CD4-positive, alpha-beta T cell treated with Interleukin-6 at 100 ng/mL for 8 hours (primary cell): ENCODE measurements at places on chromosomes 1 and 21.

- DNase-seq, result no peak
Observed at GRCh38 chr1:30550365-30551220, 172.8 kb downstream of the MATN1 start.

DNA sequence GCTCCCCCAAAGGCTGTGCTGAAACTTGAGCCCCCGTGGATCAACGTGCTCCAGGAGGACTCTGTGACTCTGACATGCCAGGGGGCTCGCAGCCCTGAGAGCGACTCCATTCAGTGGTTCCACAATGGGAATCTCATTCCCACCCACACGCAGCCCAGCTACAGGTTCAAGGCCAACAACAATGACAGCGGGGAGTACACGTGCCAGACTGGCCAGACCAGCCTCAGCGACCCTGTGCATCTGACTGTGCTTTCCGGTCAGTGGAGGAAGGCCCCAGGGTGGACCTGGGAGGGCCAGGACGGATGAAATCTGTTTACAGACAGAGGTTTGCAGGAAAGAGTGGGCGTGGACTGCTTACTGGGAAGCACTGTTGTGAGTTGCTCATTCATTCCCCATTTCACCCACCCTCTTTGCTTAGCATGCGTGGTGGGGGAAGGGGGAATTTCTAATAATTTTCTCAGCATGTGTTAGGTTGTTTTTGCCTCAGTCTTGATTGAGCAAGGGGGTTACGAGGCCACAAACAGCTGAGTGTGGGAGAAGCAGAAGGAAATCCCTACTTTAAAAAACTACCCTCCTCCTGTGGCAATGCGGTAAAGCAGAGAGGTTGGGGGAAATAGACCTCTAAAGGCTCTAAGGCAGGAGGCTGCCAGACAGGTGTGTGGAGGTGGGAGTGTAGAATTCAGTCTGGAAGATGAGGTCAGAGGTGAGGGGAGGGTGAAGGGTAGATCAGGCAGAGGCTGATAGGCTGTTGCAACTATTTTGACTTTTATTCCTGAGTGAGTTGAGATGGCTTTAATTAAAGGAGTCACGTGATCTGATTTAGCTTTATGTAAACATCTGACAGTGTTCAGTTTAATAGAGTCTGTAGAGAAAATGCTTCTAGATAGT, 1.3 kb downstream of the FCGR2A start:
- no peak for DNase-seq

- no peak for DNase-seq
Observed at GRCh38 chr1:235844776-235845175, 21.9 kb downstream of the LYST start.

- DNase-seq, result no peak
Observed at GRCh38 chr1:55331351-55331750, 116.2 kb upstream of the USP24 start.

DNA sequence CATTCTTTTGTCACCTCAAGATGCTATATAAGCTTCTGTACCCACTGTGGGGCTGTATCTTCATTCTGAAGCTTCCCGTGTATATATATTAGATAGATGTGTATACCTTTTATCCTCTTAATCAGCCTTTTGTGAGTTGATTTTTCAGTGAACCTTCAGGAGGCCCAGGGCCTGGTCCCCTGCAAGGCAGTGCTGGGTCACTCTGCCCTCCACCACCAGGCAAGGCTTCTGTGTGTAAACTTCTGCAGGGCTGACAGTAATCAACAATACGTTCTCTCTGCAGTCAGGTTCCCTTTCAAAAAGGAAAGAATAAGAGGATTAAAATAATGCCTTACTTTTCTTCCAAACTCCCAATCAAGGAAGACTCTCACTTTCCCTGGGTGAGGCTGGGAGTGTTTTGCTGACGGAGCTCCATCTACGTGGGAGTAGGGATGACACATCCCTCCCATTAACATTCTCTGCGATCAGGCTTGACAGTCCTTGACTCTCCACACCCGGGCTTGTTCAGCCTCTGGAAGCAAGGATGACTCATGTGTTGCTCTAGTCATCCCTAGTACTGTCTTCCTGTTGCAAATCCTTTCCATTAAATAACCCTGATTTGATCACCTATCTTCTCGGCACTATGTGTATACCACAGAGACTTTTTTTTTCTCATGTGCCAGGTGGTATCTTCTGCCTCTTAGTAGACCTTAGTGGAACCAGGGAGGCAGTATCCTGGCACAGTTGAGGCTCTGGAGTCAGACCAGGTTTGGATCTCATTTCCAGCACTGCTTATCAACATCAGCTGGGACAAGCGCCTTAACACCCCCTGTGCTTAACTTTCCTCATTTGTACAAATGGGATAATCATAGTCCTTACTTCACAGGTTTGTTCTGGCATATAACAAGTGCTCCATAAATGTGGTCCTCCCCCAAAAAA, 70.3 kb upstream of the KCNK1 start:
- DNase-seq, result no peak

DNA sequence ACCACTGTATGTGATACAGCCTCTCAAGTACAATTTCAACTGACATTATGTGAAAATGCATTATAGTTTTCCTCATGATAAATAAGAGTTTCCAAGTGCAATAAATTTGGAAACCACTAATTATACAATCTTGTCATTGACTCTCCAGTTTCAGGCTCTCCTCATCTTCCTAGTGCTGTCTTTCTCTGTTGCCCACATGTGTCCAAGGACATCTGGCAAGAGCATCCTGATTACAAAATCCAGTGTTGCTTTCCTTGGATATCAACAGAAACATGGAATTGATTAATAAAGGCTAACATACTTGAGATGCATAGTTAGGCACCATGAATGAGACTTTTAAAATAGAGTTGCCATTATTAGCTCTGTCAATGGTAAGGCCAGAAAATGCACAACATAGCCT, 15.6 kb upstream of the MAP10 start:
- no peak for DNase-seq

- DNase-seq, result no peak
Observed at GRCh38 chr1:237684236-237684635, 206.5 kb downstream of the ZP4 start.

DNA sequence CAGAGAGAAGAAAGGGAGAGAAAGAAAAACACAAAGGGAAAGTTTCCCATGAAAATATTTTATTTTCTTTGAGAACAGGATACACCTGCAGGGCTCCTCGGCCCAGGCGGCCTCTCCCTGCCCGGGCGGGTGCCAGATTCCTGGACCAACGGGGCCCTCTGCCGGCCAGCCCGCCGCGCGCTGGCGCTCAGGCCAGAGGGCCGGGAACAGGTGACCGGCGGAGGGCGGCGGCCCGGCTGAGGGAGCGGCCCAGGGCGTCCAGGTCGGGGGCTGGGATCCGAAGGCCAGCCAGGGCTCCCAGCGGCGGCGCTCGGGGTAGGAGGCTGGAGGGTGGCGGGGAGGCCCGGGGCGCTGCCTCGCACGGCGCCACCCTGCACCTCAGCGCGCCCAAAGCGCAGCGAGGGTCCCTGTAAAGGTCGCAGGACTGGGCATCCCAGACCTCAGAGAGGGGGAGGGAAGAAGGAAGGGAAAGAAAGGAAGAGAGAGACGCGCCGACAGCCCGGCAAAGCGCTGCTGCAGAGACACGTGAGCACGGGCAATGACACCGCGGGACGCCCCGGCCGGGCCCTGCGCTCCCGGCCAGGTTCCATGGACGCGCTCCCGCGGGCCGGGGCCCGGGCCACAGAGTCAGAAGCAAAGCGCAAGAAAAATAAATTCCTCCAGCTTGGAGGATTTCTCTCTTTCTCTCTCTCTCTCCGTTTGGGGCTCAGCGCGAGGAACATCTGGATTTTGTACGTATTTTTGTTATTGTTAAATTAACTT, 927 bp downstream of the WNT9A start:
- peak; percentile 56 for DNase-seq

- no peak for DNase-seq
Observed at GRCh38 chr21:17466166-17466565, 46.7 kb upstream of the CXADR start.

DNA sequence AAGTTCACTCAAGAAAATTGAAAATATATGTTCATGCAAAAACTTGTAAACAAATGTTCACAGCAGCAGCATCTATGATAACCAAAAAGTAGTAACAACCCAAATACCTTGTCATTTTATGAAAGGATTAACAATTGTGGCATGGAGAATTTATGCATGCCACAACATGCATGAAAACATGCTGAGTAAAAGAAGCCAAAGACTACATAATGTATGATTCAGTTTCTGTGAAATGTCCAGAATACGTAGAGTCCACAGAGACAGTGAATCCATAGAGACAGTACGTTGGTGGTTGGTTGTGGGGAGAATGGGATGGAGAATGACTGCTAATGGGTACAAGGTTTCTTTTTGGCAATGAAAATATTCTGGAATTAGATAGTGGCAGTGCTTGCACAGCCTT, 148.7 kb downstream of the MAST2 start:
- no peak for DNase-seq

DNA sequence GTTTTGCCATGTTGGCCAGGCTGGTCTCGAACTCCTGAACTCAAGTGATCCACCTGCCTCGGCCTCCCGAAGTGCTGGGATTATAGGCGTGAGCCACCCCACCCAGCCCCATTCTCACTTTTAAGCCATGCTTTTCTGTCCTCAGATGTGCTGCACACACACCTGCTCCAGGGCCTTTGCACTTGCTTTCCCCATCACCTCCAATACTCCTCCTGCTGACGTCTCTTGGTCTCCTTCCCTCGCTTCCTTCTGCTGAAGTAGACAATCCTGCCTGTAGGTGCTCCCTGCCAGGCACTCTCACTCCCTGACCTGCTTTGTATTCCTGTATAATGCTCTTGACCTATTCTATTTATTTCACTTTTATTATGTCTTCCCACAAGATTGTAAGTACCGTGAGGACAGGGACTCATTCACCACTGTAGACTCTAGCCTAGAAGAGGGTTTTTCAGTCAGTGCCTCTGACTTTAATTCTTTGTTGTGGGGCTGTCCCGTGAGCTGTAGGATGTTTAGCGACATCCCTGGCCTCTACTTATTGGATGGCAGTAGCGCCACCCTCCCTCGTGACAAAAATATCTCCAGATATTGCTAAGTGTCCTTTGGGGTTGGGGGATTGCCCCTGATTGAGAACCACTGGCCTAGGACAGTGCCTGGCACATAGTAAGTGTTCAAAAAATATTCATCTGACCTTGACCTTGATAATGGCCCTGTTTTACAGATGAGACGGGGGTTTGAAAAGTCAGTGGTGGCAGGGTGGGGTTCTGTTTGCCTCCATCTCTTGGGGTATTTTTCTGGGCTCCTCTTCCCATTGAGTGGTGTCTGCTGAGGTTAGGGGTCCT, 4.6 kb downstream of the TNFRSF1B start:
- peak; percentile 33 for DNase-seq

- no peak for DNase-seq
Observed at GRCh38 chr1:41041614-41042270, 20.2 kb upstream of the SLFNL1 start.

- no peak for DNase-seq
Observed at GRCh38 chr1:22665752-22666151, 12.7 kb downstream of the C1QB start.

GRCh38 chr1:205766038-205766437, 9.2 kb downstream of the RAB29 start:
- DNase-seq, result no peak

- no peak for DNase-seq
Observed at GRCh38 chr1:76494807-76495206, 372.5 kb upstream of the ST6GALNAC5 start.

DNA sequence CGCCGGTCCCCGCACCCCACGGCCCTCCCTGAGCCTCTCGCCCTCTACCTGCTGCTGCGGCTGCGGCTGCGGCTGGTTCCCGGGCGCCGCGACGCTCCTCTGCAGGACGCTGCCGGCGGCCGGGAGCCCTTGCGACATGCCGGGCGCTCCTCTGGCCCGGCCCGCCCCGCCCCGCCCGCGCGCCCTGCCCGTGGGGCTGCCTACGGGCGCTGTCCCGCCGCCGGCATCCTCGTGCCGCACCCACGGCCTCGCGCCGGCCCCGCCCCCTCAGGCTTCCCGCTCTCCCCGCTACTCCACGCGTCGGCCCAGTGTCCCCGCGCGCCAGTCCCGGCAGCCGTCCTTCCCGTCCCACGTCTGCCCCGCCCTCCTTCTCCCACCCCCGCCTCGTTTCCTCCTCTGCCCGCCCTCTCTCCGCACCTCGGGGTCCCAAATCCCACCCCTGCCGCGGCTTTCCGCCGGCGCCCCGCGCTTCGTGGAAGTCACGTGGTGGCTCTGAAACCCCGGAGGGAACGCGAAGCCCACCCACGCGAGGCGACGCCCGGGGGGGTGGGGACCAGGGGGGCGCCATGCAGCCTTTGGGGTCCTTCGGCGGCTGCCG, at the start of gene BATF3:
BATF3 (minus strand) TSS at position 216 of the 598 bp plus-strand sequence; CDS start at position 138, 78 bp downstream.
- DNase-seq, result peak; percentile 37

DNA sequence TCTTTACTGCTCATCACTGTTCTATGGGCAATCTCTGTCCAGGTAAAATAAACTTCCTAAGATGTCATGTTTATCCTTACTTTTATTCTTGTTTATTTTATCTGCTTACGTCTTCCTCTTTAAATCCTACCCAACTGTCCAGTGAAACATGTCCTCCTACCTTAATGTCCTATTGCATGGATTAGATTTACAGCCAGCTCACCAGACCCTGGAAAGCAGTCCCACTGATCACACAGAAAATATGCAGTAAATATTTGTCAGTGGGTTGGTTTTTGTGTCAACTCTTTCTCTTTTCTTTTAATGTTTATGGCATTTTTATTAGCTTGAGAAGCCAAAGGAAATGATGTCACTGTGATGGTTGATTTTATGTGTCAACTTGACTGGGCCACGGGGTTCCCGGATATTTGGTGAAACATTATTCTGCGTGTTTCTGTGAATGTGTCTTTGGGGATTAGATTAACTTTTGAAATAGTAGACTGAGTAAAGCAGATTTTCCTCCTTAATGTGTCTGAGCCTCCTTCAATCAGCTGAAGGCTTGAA, 258.3 kb downstream of the SRGAP2C start:
- no peak for DNase-seq

DNA sequence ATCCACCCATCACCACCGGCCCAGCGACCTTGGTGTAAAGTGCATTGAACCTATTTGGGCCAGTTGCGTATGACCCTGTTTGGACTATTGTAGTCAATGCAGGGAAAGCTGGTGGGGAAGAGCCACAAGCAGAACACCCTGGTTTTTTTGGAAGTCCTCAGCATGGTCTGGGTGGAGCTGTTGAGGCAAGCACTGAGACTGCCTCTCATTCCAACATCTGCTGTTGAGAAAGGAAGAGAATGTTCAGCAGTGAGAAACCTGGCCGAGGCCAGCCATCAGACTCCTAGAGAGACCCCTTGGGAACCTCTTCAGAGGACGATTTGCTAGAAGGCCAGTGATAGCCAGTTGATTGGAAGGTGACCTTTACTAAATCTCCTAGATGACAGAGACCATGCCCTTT, 183.0 kb downstream of the ZZZ3 start:
- no peak for DNase-seq

DNA sequence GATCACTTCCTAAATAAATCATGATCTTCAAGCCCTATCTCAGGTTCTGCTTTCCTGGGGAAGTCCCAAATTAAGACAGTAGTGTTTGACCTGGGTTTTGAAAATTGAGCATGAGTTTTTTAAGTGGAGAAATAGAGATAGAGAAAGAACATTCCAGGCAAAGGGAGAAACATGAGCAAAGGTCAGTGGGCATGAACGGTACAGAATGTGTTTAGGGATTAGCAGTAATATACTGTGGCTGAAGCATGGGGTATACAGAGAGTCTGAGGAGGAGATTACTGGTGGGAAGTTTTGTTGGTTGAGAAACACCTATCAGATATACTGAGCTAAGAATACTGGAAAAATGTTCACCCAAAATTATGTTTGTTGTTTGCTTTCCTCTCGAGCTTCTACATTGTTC, 15.2 kb upstream of the MYSM1 start:
- no peak for DNase-seq

- peak; percentile 49 for DNase-seq
Observed at GRCh38 chr1:168512864-168513595, 30.8 kb downstream of the XCL2 start.

- DNase-seq, result no peak
Observed at GRCh38 chr1:58622571-58622970, 45.5 kb upstream of the TACSTD2 start.

GRCh38 chr1:58084266-58084665, 462.3 kb downstream of the OMA1 start:
- no peak for DNase-seq
